GM20000 (cell line): ENCODE measurements at places on chromosomes 2 and 18.
A peak's percentile ranks its signal among the peaks of the same experiment; 100 is the strongest.

- peak; percentile 80 for DNase-seq
These were observed 29.1 kb downstream of the ARMC9 start for GRCh38 chr2:231227310-231228162.

DNA sequence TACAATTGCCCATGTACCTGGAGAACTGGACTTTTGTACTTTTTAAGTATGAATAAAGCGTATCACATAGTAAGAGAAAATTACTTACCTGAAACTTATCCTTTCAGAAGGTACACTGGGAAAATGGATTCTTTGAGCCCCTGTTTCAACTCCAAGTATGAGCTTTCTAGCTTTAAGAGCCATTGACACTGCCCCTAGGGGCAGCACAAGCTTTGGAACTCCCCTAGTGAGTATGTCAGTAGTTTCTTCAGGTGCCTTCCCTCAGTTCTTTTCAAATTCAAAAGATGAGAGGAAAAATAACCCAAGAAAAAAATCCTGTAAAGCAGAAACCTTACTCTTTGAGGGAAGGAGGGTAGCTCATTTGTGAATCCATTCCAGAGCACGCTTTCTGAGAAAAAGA lies 124.1 kb downstream of the MEMO1 start:
- DNase-seq: no peak

DNA sequence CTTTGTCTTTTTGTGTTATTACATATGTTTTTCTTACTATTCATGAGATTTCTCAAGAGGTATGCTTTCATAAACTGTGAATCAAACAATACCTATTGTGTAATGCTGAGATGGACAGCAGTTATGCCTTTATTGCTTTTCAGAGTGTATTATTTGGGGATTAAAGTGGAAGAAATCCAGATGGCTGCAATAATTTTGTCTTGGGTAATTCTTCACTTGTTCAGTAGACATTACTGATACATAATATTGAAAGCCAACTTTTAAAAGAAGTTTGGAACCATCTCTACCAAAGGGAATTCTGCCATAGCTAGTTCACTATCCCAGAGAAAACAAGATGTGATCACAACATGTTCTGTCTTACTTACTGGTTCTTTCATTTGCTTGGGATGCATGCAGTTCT lies 253.4 kb upstream of the ZSWIM2 start:
- no peak for DNase-seq

- DNase-seq: no peak
These were observed 330.8 kb downstream of the TXNL1 start for GRCh38 chr18:56307354-56308170.

GRCh38 chr2:210387074-210387473 lies 72.1 kb upstream of the MYL1 start:
- DNase-seq: no peak

DNA sequence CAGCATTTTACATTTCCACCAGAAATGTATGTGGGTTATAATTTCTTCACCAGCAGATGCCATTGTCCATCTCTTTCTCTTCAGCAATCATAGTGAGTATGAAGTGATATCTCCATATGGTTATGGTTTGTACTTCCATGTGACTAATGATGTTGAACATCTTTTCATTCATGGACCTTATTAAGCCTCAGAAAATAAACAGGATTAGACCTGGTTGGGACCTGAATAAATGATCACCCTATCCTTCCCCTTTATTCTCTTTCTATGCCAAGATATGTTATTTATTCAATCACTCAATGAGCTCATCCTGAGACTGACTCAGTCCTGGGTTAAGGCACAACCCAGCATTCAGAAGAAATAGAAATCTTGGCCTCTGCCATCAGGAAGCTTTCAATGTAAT lies 86.6 kb downstream of the ANTXR1 start:
- no peak for DNase-seq

DNA sequence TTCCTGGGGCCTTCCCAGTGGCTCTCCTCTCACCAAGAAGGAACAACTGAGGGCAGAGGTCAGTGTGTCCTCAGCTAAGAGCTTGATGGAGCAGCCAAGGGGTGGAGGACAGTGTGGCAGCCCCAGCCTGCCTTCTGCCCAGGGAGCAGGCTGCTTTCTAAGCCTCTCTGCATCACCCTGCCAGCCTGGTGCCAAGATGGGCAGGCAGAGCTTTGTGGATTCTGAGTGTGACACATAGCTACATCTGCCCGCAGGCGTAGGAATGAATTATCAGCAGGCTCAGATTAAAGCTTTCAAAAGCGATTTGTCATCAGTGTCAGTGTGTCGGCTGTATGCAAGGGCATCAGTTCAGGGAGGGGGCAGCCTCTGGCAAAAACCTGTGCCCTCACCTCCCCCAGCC lies 8.7 kb downstream of the MAL start:
- no peak for DNase-seq

DNA sequence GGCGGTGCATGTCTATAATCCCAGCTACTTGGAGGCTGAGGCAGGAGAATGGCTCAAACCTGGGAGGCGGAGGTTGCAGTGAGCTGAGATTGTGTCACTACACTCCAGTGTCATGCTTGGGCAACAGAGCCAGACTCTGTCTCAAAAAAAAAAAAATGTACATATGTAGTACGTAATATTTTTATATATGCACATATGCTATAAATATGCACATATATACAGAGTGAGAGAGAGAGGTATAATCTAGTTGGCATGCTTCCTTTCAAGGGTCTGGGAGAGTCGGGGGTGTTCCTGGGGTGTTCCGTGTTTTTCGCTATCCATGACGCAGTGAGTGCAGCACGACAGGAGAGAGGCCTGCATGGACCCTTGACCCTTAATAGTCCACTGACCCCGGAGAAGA lies 83.5 kb downstream of the AOX1 start:
- no peak for DNase-seq

DNA sequence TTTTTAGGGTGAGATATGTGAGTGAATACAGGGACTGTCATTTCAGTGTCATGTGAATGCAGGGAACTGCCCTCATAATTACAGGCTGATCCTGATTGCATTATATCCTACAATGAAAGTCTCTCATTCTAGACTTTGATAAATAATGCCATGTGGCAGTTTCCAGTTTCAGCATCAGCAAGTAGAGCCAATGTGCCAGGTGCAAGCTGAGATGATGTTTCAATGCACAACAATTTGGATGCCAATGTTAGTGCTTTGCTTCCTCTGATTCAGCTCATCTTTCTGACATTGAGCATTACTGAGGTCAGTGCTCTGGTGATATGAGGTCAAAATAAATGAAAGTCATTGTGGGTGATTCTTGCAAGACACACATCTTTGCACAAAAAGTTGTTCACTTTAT lies 63.7 kb upstream of the TFPI start:
- no peak for DNase-seq

DNA sequence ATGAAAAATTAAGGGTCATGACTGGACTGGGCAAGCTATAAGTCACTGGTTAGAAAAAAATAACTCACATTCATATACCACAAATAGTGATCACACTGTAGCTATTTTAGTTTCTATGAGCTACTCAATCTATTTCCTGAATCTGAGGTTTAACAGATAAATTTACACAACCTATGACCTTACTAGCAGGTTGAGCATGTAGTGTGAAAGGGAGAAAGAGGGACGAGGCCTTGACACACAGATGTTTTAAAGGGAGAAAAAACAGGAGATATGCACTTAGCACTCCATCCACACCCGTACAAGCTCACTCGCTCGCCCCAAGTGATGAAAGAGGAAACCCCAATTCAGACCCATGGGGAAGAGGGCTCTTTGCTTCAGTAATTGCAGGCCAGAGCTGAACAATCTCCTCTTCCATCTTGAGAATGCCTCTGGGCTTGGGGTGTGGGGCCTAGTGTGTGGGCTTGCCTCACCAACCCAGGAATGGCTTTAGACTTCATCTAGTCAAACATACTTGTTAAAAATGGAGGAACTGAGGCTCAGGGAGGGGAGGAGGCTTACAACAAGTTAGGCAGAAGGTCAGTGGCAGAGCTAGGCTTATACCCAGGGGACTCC lies 10.7 kb downstream of the CYRIA start:
- peak; percentile 38 for DNase-seq

- no peak for DNase-seq
These were observed 189.5 kb upstream of the UBE2E3 start for GRCh38 chr2:180790891-180791290.

DNA sequence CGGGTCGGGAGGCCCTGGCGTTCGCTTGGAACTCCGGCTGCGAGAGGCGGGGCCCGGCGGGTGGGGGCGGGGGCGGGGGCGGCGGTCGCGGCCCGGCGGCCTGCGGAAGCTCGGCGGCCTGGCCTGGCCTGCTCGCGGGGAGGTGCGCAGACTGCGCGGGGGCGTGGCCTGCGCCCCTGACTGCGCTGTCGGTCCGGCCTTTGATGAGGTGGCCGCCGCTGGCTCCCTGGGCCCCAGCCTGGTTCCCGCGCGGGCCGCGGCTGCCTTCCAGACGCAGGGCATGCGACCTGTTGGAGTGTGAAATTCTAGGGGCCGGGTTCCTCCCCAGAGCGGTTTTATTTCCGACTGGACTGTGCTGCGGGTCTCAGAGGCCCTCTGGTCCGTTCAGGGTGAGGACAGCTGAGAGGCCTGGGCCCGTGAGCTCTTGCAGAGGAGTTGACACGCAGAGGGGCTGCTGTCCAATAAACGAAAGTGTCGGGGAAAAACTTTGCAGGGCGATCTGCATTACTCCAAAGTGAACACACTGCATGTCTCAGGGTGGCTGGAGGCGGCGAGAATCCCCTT lies 629 bp downstream of the NRBP1 start:
- DNase-seq: peak; percentile 94

DNA sequence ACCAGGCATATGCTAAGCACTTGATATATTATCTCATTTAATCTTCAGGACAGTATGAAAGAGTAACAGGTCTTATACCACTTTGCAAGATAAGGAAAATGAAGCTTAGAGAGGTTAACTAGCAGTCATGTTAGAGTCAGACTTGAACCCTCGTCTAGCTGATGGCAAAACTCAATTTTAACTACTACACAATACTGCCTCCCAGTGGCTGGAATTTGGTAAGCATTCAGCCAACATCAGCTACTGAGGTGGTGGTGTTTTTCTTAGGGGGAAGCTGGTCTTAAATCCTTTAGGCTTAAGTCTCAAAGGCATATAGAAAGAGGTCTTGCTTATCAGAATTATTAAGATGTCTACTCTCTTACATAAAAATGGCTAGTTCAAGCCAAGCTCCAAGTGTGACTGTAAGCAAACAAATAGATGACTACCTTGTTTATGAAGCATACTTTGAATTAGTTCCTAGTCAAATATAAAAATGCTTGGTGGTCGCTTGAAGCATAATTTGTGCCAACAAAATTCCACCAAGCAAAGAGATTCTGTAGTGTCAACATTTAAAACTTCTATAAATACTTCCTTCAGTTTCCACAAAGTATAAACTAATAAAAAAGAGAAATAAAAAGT lies 325.4 kb upstream of the FIGN start:
- peak; percentile 30 for DNase-seq

GRCh38 chr18:64240316-64240715 lies 91.4 kb upstream of the LINC00305 start:
- no peak for DNase-seq

- DNase-seq: no peak
These were observed 31.4 kb downstream of the FOSL2 start for GRCh38 chr2:28423856-28424605.

GRCh38 chr2:55014962-55015939 lies 35.0 kb downstream of the RTN4 start:
- peak; percentile 21 for DNase-seq

DNA sequence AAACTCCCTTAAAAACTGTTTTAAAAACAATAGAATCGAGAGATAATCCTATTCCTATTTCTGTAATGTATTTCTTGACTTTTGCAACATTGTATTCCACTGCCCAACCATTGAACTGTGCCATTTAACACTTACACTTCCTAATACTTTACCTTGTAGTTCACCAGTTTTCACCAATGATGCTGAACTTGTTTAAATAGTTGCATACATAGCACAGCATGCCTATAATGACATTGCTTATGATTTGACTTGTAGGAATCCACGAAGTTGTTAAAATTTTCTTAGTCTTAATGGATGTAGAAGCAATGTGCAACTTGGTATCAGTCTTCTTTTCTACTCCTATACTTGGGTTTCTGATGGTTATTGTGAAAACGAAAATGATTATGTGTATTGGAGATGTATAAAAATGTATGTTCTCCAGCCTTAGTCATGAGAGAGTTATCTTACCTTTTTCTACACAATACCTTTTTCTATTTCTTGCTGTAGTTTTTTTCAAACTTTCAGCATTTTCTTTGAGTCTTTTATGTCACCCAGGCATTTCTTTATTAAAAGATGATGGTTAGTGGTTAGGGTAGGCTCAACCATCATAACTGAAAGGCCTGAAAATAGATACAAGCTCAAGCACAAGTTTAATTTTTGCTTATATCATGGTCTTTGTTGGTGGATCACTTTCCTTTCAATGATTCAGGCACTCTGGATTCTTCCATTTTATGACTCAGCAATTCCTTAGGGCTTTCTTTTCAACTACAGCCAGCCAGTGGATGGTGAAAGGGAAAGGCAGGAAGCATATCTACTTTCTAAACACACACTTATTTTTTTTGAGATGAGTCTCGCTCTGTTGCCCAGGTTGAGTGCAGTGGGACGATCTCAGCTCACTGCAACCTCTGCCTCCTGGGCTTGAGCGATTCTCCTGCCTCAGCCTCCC lies 9.4 kb downstream of the GPD2 start:
- no peak for DNase-seq
